ENCODE measurements at places on chromosomes 5 and 9. TPM values are rescaled to one million over a fixed set of nuclear protein-coding genes. Genes with fewer than 3 reads are reported as not detected.

DNA sequence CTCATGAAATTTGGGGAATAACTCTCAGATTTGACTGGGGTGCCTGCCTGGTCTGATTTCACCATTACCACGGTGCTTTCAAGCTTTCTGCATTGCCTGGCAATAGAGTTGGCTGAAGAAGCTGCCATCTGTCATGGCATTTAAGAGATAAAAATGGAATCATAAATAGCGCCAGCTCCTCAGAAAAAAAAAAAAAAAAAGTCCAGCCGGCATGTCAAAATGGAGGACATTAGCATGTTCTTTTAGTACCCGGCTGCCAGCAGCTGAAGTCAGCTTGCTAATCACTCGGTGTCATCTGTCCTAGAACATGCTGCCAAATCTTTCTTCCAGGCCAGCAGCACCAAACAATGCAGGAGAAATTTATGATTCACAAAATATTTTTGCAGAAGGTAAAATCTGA, 57.7 kb upstream of the CER1 start:
- no peak for DNase-seq

- DNase-seq, result no peak
Measured at GRCh38 chr5:4197151-4197550, 601.5 kb downstream of the IRX1 start.

DNA sequence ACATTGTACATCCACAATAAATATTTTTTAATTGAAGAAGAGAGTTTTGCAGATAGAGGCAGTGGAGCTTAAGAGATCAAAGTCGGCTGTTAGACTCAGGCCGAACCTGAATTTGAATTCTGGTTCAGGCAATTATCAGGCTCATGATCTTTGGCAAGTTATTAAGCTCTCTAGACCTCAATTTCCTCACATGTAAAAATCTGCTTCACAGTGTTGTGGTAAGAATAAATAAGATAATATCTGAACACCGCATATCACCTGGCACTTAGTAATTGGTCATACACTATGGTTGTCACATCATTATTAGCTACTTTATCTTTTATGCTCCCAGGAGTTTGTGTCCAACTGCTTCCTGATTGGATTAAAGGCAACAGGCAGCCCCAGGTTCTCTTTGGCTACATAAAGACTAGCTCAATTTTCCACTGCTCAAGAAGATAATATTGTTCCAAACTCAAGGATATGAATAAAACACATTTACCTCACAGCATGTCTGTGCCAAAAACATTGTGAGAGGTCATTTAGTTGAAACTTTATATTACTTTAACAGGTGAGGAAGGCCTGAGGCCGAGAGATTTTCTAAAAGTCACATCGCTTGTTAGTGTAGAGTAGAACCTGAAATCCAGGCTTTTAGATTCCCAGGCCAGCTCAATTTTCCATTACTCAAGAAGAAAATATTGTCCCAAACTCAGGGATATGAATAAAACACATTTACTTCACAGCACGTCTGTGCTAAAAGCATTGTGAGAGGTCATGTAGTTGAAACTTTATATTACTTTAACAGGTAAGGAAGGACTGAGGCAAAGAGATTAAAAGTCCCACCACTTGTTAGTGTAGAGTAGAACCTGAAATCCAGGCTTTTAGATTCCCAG, 289.2 kb upstream of the PTGER4 start:
- DNase-seq, result no peak

DNA sequence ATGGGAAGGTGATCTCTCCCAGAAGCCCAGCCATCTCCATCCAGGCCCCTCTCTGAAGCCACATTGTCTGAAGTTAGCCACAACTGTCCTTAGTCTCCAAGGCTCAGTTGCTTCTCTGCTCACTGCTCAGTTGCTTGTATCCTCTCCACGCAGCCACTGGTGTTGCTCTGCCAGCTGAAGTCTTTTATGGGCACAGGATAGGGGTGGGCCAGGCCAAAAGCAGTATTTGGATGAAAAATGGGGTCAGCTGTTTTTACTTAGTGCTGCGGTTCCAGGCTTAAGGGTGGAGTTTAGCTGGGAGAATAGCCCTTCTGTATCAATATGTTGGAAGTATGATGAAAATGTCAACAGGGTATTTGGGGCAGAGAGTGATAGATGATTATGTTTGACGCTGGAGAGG, 168.8 kb upstream of the PPP1R2B start:
- DNase-seq, result no peak

- peak; percentile 97 for DNase-seq
Measured at GRCh38 chr5:132086277-132086794, 12.7 kb downstream of the CSF2 start.

DNA sequence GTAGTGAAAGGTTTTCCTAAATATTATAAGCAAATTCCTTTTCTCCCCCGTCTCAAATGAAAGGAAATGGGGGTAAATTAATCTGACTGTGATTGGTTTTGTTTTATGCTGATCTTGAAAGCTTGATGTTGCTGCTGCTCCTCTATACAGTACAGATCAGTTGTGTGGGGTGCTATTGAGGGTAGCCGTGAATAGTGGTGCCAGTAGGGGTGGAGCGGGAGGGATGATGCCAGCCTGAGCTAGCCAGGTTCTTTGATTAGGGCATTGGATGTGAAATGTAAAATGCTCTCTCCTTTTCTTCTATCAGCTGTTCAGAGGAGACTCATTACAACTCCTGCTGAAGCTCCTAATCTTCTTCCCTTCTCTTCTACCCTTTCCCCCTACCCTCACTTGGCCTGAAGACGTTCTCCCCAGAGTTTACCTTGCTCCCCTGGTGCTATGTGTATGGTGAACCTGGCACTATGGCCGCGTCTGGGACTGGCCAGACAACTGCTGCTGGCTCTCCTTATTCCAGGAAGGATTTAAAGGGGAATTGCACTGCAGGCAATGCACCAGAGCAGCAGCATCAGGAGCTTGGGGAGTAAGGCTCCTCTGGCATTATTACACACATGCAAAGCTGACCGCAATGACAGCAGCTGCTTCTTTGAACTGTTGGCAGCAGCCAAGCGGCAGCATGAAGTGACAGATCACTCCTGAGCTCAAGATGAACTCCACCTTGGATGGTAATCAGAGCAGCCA, 566 bp downstream of the GPR21 start:
- no peak for DNase-seq

DNA sequence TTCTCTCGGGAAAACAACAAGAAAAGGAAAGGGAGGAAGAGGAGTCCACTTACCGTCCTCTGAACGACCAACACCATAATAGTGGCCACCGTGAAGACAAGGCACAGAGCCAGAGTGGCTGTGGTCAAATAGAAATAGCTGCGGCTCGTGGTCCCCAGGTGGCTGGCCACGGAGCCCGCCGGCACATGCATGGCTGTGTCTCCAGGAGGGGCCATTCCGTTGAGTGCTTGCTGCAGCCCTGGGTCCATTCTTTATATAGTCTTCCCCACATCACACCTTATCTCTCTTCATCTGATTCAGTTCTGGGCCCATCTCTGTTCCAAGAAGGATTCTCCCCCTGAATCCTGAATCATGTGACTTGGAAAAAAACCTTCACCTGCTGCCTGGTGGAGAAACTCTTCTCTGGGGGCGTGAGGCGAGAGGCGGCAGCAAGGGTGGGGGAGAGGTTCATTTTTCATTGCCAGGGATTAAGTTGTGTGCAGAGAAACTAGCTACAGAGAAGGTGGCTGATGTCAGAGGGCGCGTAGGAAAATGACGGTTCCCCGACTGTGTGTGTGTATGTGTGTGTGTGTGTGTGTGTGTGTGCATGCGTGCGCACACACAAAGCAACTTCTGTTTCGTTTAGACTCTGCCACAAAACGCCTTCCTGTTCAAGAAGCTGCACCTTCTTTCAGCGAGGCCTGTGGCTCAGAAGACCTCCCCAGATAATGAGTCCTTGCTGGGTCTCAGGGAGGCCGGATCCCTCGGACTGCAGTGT, at the start of gene TNFSF8:
Gene TNFSF8 (minus strand): TSS at position 536 of the 757 bp plus-strand sequence. CDS start 288 bp downstream, at position 248.
- DNase-seq, result no peak

GRCh38 chr5:65808818-65809217, 86.8 kb downstream of the NLN start:
- peak; percentile 68 for DNase-seq

DNA sequence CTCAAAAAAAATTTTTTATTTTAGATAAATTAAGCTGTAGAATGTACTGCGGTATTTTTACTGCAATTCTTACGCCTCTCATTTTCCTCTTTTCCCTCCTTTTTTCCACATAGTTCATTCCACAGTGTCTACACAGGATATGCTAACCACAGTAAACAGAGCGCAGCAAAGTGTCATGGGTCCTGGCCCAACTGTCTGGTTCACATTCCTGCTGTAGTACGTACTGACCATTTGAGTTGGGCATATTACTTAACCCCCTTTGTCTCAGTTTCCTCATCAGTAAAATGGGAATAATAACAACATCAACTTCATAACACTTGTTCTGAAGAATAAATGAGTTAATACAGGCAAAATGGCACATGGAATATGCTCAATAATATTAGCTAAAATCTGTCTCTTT, 41.6 kb downstream of the SLC44A1 start:
- no peak for DNase-seq

DNA sequence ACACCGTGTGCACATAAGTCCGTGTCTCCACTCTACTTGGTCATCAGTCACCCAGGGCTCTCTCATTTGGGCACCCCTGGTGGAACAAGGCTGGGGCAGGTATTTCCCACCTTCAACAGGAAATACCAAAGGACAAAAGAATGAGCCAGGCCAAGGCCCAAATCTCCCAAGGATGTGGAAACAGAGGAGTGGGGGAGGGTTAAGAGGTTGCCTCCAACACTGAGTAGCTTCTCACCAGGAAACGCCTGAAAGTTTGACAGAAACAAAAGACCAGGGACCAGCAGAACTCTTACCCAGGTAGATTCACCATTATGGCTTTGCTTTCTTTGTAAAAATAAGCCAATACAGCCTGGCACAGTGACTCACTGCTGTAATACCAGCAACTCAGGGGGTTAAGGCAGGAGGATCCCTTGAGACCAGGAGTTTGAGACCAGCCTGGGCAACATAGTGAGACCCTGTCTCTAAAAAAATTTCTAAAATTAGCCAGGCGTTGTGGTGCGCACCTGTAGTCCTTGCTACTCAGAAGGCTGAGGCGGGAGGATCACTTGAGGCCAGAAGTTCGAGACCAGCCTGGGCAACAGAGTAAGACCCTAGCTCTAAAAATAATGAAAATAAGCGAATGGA, 12.7 kb downstream of the SLC1A3 start:
- no peak for DNase-seq

GRCh38 chr5:10982626-10983025, 221.6 kb upstream of the DAP start:
- no peak for DNase-seq

DNA sequence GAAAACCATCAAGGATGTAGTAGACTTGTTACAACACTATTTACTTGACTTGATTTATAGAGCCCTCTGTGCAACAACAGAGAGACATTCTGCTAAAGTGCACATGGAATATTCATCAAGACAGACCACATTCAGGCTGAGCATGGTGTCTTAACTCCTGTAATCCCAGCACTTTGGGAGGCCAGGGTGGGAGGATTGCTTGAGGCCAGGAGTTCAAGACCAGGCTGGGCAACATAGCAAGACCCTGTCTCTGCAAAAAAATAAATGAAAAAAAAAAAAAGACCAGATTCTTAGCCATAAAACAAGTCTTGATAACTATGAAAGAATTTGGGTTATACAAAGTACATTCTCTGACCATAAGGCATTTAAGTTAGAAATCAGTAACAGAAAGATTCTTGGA, 25.3 kb downstream of the DENND4C start:
- no peak for DNase-seq

GRCh38 chr9:61634192-61634591, 444.4 kb downstream of the SPATA31A7 start:
- no peak for DNase-seq

DNA sequence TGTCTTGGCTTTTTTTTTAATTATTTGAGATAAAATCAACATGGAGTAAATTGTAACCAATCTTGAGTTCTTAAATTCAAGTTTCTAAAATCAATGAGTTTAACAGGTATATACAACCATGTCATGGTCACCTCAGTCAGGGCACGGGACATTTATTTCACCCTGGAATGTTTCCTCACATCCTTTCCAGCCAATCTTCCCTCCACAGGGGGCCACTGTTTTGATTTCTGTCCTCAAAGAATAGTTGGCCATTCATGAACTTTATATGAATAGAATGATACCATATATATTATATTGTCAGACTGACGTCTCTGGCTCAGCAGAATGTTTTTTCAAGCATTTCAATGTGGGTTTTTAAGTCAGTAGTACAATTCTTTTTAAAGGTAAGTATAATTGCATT, 806 bp downstream of the ZNF474 start:
- no peak for DNase-seq

DNA sequence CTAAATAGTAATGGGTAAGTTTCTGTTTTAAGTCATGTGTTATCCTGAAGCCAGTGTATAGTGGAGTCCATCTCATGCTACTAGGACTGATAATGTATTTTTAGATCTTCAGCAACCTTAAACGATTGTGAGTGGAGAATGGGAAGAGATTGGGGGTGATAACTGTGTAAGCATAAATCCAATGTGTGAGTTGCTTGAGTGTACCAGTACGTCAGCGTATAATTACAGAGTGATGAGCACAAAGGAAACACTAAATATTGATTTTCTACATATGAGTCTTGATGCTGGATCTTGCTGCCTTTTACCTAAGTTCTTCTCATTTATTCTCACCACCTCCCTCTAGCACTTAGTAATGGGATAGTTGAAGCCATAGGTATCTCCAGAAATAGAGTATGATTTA, 16.3 kb upstream of the IZUMO3 start:
- no peak for DNase-seq

GRCh38 chr9:8961186-8961851, 1161.7 kb upstream of the DMAC1 start:
- no peak for DNase-seq

GRCh38 chr5:165757791-165758190, 2252.4 kb downstream of the MAT2B start:
- DNase-seq, result no peak

- peak; percentile 49 for DNase-seq
Measured at GRCh38 chr5:149172709-149173505, 31.6 kb downstream of the ABLIM3 start.

- peak; percentile 45 for DNase-seq
Measured at GRCh38 chr5:132505641-132506040, 15.1 kb upstream of the IRF1 start.

DNA sequence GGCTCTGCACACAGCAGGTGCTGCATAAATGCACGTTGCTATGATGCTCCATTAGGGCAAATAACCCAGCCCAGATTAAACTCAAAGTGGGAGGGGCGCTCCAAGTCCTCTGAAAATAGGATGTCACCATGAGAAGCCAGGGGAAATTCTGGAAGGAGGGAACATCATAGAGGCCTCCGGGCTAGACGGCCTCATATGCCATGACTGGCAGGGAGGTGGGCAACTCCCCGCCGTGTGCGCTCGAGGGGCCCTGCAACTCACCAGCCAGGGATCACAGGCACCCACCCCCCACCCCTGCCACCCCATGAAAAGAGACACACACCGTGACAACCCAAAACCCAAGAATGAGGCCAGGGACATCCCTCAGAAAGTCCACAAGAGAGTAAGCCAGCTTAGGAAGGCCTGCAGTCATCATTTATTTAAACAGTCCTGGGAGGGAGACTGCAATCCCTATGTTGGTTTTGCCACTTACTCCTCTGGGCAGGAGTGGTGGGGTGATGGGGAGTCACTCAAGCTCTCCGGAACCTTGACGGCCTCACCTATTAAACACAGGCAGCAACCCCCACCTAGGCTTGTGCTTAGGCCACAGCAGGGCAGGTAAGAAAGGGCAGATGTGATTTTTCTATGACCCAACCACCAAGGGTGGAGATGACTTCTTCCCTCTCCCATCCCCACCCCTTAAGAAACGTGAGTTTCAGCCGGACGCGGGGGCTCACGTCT, 4.0 kb downstream of the VAV2 start:
- no peak for DNase-seq

The CTSV gene
- total RNA-seq, result not detected

The CRB2 gene
- not detected for total RNA-seq

The IL9 gene
- total RNA-seq, result not detected

The SLC34A1 gene
- not detected for total RNA-seq

The LVRN gene
- not detected for total RNA-seq

The OR1Q1 gene
- total RNA-seq, result not detected

The TSSK1B gene
- total RNA-seq, result not detected

Measured in GM23248 (cell line).